Activated effector memory CD4-positive, alpha-beta T cell treated with anti-CD3 and anti-CD28 coated beads, Interleukin-2, amount 50 U/mL, for 16 hours (primary cell): ENCODE measurements at places on chromosomes 4 and X.

GRCh38 chr4:15054541-15054940 is 52.3 kb downstream of the CPEB2 start:
- DNase-seq: no peak

DNA sequence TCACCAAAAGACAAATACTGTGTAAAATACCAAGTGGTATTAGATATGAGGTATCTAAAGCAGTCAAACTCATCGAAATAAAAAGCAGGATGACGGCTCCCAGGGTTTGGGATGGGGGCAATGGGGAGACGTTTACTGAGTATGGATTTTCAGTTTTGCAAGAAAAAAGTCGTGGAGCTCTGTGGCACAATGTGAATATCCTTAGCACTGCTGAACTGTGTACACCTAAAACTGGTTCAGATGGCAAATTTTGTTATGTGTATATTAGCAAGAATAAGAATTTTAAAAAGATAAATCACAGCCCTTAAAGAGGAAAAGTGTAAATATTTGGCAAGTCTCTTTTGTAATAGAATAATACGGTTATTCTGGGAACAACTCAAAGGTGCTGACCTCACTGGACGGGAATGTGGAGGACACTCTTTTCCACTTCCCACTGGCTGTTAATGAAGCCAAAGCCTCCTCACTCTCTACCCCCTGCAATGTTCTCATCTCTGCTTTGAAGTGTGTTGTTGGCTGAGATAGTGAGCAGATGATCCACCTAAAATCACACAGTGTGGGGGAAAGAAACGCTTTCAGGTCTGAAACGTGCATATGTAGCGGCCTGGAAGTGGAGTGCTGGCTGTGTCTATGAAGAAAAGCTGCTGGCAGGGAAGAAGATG is 49.2 kb downstream of the SEL1L3 start:
- no peak for DNase-seq

DNA sequence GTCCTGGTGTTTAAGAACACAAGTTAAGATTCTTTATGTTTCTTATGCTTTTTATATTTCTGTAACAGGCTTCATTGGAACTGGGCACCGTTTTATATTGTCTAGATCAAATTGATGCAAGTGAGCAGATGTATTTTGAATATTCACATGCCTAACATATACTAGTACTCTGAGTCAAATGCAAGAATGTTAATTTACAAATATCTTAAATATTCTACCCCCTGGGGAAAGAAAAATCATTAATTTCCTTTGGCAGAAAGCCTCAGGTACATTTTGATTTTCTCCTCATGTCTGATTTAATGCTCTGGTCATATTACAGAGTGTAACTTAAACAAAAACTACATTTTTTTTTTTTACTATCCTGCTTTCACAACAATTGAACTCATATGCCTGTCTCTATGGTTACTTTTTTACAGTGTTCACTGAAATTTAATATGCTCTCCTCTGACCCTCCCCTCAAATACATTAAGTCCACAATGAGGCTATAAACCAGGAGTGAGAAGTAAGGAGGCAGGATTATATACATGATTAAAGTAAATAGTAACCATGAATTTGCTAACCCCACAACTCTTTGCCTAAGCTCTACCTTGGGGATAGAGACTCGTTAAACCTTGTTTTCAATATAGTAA is 2.4 kb upstream of the NSUN7 start:
- DNase-seq: no peak

GRCh38 chrX:155094468-155095061 is 23.3 kb downstream of the BRCC3 start:
- no peak for DNase-seq
